Femur (tissue), 1 donor: ENCODE measurements at places on chromosomes 12 and 14.

DNA sequence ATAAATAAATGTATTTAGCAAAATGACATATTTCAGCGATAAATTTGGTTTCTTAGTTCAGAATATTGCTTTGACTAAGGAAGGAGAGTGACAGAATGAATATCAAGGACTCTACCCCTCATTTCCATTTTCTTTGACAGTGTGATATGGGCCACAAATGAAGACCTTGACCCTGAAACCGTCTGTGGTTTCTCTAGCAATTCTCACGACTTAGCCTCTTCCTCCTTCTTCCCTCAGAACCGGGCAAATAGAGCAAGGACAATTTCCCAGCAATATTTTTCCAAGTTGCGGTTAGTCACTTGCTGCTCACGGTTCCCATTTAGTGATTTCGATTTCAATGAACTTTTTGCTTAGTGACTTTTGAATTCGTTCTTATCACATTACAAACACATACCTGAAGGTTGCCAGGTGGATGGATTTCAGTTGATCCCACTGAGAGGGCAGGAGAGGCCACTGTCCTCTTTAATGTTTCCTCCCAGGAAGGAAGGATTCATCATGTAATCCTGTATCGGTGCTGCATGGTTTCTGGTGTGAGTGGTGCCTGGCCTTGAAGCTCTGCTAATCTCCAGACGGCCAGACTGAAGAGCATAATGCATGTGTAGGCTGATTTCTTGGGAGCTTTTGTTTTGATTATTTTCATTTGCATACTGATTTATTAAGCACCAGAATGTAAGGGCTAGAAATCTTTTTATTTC, 77.6 kb downstream of the CHST11 start:
- no peak for DNase-seq

DNA sequence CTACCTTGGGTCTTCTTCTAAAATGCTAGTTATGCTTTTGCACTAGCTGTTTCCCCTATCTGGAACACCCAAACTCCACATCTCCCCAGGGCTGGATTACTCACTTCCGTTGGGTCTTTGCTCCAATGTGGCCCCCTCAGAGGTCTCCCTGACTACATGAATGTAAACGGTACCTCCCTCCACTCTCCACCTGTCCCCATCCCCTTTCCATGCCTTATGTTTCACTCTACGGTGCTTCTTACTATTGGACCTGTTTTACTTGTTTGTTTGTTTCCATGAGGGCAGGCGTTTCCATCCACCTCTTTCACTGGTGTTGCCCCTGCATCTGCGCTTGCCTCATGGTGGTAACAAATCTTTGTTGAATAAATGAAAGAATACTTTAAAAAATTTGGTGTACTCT, 256.4 kb downstream of the SNAPC1 start:
- DNase-seq = no peak

GRCh38 chr12:91980389-91980821, 165.2 kb downstream of the BTG1 start:
- no peak for DNase-seq

GRCh38 chr12:14701809-14702568, 5.6 kb upstream of the GUCY2C start:
- DNase-seq = no peak

DNA sequence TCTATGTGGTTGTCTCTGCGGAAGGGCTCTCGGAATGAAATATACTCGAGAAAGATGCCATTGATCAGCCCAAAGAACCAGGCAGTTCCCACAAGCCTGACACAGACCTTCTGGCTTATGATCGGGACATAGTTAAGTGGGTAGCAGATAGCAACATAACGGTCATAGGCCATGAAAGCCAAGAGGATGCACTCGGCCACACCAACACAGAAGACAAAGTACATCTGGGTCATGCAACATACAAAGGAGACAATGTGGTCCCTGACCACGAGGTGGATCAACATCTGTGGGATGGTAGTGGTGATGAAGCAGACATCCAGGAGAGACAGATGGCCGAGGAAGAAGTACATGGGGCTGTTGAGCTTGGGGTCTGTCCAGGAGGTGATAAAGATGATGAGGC, 326 bp downstream of the OR10AD1 start:
- DNase-seq = no peak

DNA sequence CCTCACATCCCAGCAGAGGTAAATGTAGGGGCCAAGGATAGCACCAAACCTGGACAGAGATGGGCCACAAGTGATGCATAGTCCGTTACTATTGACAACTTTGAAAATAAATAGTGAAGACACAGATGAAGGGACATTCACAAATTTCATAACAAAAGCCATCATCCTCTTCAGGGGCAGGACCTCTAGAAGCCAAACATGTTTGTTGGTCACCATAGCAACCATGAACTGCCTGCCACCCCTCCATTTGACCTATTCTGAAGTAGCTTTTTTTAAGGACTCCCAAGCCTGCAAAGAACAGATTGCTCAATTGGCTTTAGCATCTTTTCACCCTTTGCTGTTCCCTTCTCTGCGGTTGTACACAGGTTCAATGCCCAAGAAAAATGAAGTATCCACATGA, 35.7 kb upstream of the MDM1 start:
- DNase-seq = no peak

DNA sequence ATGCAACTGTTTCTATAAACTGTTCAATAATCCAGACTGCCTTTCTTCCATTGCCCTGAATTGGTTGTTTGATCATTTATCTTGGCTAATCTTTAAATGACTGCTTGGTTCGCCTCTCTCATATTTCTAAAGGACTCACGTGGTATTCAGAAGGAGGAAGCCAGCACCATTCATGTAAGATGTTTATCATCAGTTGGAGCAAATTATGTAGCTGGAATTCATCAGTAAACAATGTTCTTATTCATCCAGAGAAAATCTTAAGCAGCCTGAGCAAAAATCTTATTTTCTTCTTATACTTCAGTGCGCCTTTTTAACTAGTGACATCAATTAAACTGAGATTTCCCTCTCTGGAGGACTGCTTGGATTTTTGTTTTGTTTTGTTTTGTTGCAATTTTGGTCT, 538.7 kb upstream of the TMEM132C start:
- DNase-seq = no peak

GRCh38 chr12:1886396-1887008, 31.9 kb downstream of the CACNA2D4 start:
- DNase-seq = no peak

DNA sequence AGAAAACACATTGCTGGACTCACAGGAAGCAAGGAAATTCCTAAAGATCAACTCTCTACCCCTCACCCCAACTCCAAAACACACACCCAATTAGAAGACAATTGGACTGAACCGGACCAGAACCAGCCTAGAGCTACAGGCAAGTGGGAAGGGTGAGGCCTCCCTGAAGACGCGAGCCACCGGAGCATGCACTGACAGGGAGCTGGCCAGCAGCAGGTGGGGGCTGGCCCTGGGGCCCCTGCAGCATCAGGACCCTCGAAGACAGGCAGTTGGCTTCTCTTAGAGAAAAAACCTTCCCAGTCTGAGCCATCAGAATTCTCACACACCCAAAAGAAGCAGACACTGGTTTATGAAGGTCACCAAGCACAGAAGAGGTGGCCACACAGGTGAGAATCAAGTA, 209.5 kb upstream of the DIO3 start:
- no peak for DNase-seq

DNA sequence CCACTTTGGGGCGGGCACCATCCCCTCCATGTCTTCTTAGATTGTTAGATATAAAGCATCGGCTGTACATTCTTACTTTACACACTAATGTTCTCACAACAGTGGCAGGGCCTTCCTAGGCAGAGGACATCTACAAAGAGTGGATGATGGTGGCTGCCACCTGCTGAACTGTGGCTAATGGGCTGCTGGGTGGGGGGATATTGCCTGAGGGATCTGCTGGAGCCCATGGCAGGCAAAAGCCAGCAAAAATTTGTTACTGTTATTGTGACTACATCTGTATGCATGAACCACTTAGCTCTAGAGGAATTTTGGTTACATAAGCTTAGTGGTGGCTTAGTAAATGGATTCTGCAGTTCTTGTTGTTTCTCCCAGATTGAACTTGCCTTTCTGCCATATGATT, 52.6 kb downstream of the DIP2B start:
- DNase-seq = no peak

DNA sequence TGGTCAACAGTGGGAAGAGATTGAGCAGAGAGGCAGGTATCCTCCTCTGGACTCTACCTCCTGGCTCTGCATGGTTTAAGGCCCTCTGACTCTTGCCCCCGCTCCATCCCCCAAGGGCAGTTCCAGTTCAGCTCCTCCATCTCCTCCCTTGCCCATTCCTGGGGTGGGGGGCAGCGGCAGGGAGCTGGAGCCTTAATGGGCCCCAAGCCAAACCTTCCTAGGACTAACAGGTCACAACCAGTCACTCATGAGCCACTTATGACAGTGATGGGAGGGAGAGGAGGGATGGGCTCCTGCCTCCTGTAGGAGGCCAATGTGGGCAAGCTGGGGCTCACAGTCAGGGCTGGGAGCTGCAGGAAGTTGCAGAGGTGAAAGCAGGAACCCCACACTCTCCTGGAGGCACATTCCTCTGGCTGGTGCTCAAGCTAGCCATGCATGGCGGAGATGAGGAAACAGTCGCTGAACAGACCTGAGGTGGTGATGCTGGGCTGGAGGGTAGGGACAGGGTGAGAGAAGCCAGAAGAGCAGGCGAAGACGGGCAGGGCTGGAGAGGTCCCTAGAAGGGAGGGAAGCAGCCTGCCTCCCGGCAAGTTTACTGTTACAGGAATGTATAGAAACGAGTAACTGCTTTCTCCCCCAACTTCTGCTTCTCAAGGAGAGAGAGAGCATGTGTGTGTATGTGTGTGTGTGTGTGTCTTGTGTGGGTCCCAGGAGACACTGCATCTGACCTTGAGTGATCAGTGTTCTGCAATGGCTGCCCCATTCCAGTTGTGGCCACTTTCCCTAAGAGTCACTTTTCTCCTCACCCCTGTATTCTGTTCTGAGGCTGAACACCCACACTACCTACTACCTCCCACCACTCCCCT, 5.0 kb upstream of the RAPGEF3 start:
- no peak for DNase-seq

DNA sequence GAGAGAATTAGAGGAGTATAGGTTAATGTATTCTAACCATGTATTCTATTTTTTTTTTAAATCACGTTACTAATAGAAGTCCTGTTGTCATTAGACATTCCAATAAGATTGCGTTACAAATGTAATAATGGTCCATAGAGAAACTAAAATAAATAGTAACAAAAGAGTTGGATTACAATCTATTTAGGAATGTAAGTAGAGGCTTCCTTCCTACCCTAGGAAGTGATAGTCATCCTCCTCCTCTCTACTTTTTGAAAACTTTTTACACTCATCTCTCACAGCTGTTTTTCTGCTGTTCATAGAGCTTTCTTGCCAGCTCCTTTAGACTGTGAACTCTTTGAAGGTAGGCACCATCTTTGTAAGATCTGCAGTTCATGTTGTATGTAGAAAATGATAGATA, 23.6 kb downstream of the TRHDE start:
- no peak for DNase-seq

- DNase-seq = peak; percentile 32
These were observed 42.3 kb upstream of the MDM1 start for GRCh38 chr12:68374307-68374982.
